ENCODE measurements at places on chromosomes 2 and 18.

DNA sequence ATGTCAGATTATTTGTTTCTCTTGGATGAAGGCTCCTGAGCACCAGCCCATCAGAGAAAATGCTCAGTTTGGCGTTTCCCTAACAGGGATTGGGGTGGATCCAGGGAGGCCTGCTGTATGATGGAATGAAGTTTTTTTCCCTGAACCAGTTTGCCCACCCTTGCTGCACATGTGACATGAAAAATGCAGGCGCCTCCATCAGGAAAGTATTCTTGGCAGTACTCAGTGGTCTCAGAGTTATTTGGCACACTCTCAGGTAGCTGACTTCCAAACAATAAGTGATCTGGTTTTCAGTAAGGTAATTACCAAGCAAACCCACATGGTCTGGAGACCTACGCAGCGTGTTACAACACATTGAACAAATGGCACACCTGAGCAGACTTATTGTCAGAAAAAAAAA lies 254.9 kb downstream of the PAX3 start:
- DNase-seq, result no peak

DNA sequence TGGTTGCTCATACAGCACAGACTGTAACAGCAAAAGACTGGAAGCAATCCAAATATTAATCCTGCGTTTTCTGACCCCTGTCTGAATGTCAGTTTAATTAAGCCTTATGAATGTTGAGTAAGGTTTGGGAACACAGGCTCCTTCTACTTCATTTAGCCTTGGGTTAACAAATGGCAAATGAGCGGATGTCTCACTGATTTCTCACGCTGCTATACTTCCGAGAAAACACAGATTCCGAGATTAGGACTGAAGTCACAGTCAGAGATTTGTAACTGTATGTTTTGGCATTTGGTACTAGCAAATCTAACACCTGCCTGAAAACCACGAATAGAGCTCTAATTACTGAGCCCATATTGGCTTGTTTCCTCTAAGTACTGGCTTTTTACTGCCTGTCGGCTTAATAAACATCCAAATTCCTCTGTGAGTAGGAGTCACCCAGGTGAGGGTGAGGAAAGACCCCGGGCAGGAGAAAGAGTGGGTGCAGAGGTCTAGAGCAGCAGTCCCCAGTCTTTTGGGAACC lies 10.6 kb downstream of the MC5R start:
- DNase-seq, result no peak

- DNase-seq, result no peak
Measured at GRCh38 chr2:38444247-38444646, 67.2 kb upstream of the ATL2 start.

GRCh38 chr18:77067291-77068061 lies 65.1 kb downstream of the MBP start:
- DNase-seq, result peak; percentile 74

DNA sequence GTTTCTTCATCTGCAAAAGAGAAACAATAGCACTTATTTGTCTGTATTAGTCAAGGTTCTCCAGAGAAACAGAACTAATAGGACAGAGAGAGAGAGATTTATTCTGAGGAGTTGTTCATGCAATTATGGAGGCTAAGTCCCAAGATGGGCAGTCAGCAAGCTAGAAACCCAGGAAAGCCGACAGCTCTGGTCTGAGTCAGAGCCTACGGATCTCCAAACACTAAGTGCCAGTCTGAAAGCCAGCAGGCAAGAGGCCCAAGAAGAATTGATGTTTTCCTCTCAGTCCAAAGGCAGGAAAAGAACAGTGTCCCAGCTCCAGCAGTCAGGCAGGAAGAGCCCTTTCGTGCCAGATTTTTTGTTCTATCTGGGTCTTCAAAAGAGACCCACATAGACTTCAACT lies 36.5 kb upstream of the SLC66A3 start:
- DNase-seq, result no peak

GRCh38 chr18:67232406-67232805 lies 284.1 kb downstream of the DSEL start:
- no peak for DNase-seq

- no peak for DNase-seq
Measured at GRCh38 chr2:197034292-197034691, 107.8 kb upstream of the PGAP1 start.

GRCh38 chr18:52499644-52500043 lies 159.6 kb downstream of the DCC start:
- DNase-seq, result no peak

GRCh38 chr2:50838316-50838715 lies 193.6 kb downstream of the NRXN1 start:
- no peak for DNase-seq

GRCh38 chr18:46035696-46036680 lies 36.1 kb downstream of the PSTPIP2 start:
- no peak for DNase-seq

Data from uterus (tissue), 4 donors.